ENCODE measurements at places on chromosomes 6 and 20.

GRCh38 chr6:40349901-40350746, 237.0 kb downstream of the LRFN2 start:
- DNase-seq, result no peak

DNA sequence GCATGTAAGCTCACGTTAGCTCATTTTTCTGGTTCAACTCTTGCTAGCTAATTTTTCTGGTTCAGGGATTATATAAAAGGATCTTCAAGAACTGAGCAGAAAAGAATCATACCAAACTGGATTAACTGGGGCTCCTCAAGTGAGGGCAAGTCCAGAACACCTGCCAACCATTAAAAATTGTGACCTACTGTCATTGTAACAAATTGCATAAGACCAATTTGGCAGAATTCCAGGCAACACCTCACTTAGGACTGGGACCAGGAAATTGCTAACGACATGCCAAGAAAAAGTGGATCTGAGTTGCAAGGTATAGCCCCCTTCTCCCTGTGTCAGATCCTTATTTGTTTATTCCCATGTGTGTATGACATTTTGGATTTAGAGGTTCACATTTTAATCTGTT, 216.6 kb downstream of the HIVEP2 start:
- DNase-seq, result no peak

- DNase-seq, result no peak
Observed at GRCh38 chr6:101876431-101876830, 482.9 kb downstream of the GRIK2 start.

DNA sequence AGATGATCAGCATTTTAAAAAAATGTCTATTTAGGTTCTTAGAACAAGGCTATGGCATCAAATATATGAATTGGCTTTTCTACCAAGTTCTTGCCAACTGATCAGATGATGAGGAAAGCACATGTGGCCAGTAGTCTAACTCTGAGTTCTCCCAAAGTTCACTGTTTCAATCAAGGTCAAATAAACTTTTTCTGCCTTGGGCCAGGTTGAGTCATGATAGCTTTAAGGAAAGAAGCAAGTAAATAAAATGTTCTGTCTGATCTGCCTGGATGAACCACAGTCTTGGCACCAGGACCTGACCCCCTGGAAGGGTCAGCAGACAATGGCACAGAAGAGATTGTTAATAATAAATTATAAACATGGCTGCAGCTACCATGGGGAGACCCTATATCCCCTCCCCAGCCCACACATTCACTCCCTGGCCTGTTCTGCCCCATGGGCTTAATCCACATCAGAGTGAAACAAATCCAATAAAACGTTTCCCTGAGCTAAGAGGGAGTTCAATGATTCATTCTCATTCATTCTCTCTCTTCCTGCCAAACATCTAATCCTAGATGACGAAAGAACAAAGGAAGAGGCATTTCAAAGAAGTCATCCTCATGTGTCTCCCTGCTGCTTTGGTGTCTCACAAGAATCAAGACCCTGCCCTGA, 661.6 kb downstream of the DHX35 start:
- DNase-seq, result no peak

GRCh38 chr6:18327626-18328025, 59.5 kb upstream of the RNF144B start:
- DNase-seq, result no peak

- DNase-seq, result peak; percentile 24
Observed at GRCh38 chr6:50823094-50823920, 4.6 kb downstream of the TFAP2B start.

- no peak for DNase-seq
Observed at GRCh38 chr6:160927416-160927815, 64.2 kb upstream of the MAP3K4 start.

DNA sequence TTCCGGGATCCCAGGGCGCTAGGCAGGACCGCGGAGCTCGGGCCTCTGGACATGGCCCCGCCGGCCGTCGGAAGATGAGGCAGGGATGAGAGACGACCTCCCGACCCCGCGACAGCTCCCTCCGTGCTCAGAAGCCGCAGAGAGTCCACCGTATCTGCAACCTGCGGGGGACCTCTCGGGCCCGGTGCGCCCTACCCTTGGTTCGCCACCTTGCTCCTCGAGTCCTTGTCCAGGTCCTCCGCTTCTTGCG, 301 bp downstream of the PPP1R3D start:
- peak; percentile 17 for DNase-seq

DNA sequence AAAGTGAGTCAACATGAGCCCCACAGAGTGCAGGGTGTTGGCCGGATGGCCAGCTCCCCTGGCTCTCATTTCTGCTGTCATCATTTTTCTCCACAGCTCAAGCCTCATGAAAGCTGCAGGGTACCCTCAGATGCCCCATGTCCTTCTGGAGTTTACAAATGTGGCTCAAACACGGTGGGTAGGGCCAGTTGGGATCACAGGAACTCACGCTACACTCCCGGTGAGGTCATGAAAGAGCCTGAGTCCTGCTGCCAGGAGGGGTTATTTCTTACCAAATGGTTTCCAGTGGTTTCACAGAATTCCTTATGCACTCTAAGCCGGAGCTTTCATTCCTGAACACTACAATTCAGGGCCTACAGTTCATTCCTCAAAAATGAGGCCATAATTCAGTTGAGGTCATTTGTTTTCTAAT, 78.7 kb downstream of the TMEM170B start:
- DNase-seq, result no peak

DNA sequence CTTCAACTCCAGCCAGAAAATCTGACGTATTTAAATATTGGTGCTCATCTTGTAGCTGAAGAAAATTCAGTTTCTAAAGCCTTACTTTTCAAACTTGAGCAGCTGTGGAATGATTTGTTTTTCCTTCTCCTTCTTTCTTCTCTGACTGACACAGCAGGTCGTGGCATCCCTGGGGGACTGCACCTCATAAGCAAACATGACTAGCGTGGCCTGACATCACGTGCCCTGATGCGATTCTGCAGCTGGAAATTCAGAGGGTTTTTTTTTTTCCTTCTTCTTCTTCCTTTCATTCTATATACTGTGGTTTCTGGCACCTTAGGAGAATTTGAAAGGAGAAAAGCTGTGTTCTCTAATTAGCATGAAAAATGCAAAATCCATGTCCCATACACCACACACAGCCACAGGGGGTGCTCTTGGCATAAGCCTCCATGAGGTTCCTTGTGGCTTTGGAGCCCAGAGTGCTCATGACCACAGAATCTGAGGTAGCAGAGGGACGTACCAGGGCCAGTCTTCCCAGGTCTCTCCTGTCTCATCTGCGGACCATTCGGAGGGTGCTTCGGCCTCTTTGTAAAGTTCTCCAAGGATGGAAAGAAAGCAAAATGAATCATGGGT, 258.5 kb upstream of the CDH4 start:
- DNase-seq, result no peak

GRCh38 chr6:136113736-136114173, 136.4 kb downstream of the MTFR2 start:
- peak; percentile 85 for DNase-seq

DNA sequence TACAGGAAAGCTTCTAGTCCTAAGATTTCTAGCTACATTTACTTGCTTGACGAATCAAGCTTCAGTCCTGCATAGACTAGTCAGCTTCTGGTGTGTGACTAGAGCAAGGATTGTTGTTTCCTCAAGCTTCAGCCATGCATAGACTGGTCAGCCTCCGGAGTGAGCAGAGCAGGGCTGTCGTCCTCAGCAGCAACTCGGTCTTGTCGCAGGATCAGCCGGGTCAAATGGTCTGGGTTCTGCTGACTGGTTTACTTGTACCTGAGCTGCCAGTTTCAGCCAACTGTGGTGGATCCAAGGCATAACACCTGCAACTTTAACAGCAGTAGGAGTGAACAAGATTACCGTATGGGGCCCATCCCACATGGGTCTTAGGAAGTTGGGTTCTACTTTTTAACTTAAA, 10.8 kb upstream of the GMPR start:
- no peak for DNase-seq

DNA sequence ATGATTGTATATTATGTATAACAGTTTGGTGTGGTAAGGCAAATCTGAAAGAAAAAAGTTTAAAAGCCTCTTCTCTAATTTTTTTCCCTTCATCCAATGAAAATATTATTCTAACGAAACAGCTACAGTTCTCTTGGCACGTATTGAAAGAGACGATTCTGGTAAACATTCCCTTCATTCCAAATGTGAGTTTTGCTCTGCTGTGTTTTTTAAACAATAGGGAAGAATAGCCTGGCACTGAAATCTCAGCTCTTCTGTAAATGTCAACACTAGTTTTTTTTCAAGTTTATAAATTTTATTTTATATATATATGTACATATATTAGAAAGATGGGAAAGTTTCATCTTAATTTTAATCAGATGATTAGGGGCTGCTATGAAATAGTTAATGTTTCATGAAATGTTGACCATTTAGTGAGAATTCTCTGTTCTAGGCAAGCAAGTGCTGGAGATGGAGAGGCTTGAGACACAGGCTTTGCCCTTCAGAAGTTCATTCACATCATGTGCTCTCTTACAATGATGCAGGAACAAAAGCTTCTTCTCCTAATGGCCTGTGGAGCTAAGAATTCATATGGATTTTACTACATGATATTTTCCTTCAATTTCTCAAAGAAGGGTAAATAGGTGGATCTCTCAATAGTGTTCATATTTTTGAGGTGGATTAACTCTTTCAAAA, 4.1 kb downstream of the PAQR8 start:
- no peak for DNase-seq

DNA sequence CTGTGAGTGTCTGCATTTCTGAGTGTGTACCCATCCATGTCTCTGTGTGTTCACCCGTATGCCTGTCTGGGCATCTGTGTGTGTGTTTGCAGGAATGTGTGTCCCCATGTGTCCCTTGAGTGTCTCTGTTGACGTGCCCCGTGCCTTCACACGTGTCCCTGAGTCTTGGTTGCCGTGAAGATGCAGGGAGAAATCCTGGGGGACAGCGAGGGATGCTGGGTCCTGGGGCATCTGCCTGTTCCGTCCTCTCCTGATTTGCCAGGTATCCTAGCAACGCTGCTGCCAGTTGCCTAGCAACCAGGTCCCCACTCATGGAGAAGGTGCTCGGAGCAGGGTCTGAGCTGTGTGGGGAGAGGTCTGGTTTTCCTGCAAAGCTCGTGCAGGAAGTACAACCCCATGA, 6.0 kb upstream of the LKAAEAR1 start:
- DNase-seq, result peak; percentile 61

GRCh38 chr6:12656906-12657305, 59.7 kb upstream of the PHACTR1 start:
- no peak for DNase-seq

- DNase-seq, result no peak
Observed at GRCh38 chr20:63641146-63641791, 12.0 kb downstream of the STMN3 start.

DNA sequence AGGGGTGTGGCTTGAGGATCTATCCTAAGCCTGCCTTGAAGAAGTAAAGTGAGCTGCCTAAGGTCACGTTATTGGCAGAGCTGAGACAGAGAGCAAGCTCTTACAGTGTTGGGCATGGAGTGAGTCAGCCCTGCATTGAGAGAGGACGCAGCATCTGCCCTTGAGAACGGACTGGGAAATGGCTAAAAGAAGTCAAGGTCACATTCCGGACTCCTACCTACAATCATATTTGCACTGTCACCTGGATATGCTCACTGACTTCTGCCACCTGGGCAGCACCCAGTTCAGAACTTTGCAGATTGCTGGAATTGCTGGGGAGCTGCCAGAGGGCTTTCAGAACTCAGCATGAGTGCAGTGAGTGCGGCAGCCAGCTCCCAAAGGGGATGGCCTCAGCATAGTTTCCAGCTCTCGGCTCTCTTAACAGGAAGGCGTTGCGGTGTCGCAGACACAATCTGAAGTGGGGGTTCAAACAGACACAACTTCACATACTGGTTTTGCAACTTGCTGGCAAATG, 199.3 kb upstream of the SGK1 start:
- DNase-seq, result peak; percentile 63

DNA sequence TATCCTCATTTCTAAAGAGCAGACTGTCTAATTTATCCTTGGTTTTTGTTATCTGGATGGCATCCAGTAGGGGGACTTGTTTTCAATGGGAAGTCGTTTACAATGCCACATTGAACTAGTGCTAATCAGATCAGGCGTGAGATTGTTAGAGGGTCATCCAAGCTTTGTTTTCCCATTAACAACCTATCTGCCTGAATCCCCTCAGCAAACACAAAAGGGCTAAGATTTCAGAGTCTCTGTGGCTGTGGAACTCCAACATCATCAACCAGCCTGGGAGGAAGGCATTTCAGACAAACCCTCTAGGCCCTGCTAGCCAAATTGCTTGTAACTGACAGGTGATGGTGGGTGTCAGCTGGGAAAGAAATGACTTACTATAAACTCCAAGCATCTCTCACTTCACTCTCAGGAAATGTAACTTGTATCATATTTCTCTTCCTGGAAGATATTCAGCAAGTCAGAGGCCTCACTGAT, 47.7 kb downstream of the COL19A1 start:
- no peak for DNase-seq

GRCh38 chr6:148548749-148549140, 198.1 kb upstream of the UST start:
- DNase-seq, result peak; percentile 53

- no peak for DNase-seq
Observed at GRCh38 chr6:10413262-10413849, 1.5 kb downstream of the TFAP2A start.

GRCh38 chr6:10740061-10740460, 7.5 kb upstream of the TMEM14B start:
- DNase-seq, result no peak

- DNase-seq, result no peak
Observed at GRCh38 chr20:35640724-35641123, 24.0 kb downstream of the CPNE1 start.
